ENCODE measurements at places on chromosomes 1 and 21.
A peak's percentile ranks its signal among the peaks of the same experiment; 100 is the strongest.

- DNase-seq: no peak
These were observed 77.1 kb upstream of the IPO9 start for GRCh38 chr1:201751872-201752271.

DNA sequence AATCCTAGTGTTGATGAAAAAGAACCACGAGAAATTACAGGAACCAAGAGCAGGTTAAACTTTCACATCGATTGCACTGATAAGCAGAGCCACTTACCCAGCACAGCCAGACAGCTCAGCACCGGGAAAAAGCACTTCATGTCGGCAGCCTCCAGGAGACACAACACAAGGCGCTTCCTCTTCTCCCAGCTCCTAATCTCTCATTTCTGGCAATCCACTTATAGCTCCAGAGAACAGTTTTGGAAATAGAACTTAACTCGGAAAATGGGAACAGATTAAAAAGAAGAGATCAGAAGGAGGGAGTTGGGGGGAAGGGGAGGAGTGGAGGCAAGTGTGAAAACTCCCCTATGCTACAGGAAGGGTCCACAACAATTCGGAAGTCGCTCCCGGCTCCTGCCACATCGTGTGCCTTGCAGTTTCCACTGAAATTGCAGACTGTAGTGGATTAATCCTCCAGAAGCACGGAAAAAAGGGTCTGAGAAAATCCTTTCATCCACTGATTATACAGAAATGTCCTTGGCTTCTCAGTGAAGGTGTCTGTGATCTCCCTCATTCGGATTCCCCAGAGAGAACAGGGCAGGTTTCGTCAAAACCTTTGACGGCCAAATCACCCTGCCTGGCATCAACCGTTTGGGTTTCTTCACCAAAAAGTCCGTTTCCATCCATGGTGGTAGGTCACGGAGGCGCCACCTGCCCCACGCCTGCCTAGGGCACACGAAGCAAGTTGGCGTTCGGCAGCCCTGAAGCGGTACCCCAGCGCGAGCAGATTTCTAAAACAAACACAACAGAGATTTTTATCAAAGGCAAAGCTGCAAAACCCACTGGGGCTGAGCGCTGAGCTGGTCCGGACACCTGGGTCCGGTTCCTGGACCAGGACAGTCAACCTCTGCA lies 1.1 kb downstream of the IGSF3 start:
- no peak for DNase-seq

DNA sequence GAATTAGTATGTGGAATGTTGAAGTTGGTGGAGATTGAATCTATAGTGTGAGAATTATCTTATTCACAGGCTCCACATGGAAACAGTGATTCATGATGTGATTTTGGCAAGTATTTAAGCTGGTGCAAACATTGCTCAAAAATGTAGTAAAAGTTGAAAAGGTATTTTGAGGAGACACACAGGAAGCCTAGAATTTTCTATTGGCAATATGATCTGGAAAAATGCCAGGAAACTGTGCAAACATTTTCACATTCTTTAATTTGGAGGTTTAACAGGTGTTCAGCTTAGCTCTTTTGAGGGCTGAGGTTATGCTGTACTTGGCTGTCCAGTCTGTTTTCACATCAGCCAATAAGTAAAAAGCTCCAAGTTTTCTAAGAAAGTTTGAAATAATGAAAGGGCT lies 327.3 kb downstream of the RWDD3 start:
- DNase-seq: no peak

DNA sequence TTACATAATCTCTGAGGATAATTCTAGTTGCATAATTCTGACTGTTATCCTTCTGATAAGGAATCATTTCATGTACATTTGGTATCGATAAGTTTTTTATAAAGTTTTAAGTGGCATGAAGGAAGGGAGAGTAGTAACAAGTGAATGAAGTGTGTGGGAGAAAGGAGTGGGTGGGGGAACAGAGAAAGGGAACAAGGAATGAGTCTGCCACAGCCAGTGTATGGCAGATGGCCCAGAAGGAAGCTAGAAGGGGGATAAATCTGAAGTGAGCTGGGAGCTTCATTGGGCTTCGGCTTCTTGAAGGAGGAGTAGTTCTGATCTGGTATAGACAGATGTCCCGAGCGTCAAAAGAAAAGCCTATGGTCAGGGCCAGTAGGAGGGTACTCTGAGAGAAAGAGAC lies 18.6 kb downstream of the ZBTB40 start:
- no peak for DNase-seq

GRCh38 chr1:240092301-240093119 lies 827 bp downstream of the FMN2 start:
- DNase-seq: no peak

GRCh38 chr1:232873412-232873811 lies 68.2 kb downstream of the MAP10 start:
- DNase-seq: no peak

- DNase-seq: no peak
These were observed 245.3 kb upstream of the RUNX1 start for GRCh38 chr21:35294231-35294898.

DNA sequence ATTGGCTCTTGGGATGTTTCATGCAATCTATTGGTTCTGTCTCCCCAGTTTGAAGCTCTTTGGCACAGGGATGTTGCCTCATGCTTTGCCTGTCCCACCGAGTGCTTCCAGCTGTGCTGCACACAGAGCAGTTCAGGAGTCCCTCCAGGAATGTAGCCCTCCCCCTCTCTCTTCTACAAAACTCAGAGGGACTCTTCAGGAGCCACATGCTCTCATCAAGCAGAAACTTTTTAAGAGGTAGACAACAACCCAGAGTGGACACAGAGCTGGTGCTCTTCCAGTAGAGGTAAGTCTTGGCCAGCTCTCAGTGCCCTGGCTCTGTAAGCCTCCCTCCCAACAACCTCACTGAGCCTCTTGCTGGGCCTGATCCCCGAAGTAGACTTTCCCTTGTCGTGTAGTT lies 11.6 kb upstream of the ZNF697 start:
- DNase-seq: no peak

DNA sequence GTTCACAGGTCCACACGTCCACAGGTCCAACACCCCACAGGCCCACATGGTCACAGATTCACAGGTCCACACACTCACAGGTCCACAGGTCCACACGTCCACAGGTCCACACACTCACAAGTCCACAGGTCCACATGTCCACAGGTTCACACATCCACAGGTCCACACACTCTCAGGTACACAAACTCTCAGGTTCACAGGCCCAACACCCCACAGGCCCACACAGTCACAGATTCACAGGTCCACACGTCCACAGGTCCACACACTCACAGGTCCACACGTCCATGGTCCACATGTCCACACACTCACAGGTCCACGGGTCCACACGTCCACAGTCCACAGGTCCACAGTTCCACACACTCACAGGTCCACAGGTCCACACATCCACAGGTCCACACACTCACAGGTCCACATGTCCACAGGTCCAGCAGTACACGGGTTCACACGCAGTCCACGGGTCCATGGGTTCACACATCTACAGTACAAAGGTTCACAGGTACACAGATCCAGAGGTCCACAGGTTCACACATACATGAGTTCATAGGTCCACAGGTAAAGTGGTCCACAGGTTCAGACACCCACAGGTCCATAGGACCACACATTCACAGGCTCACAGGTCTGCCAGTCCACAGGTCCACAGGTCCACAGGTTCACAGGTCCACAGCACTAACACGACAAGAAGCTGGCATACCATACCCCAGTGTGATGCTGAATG lies 39.3 kb upstream of the COL6A2 start:
- DNase-seq: no peak

- no peak for DNase-seq
These were observed 158.8 kb downstream of the KCNT2 start for GRCh38 chr1:196449460-196449859.

DNA sequence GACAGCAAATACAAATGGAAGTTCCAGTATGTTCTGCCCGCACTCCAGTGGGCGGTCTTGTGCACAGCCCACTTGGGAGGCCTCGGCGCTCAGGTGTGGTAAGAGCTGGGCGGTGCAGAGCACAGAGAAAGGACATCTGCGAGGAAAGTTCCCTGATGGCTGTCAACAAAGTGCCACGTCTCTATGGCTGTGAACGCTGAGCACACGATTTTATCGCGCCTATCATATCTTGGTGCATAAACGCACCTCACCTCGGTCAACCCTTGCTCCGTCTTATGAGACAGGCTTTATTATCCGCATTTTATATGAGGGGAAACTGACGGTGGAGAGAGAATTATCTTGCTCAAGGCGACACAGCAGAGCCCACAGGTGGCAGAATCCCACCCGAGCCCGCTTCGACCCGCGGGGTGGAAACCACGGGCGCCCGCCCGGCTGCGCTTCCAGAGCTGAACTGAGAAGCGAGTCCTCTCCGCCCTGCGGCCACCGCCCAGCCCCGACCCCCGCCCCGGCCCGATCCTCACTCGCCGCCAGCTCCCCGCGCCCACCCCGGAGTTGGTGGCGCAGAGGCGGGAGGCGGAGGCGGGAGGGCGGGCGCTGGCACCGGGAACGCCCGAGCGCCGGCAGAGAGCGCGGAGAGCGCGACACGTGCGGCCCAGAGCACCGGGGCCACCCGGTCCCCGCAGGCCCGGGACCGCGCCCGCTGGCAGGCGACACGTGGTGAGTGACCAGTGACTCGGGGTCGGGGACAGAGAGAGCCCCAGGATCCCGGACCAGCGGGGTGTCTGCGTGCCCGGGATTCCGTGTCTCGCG lies at the start of gene IL12RB2:
IL12RB2 (plus strand) TSS at position 623 of the 810 bp plus-strand sequence. CDS start 12,496 bp downstream, outside the sequence.
- DNase-seq: peak; percentile 86

DNA sequence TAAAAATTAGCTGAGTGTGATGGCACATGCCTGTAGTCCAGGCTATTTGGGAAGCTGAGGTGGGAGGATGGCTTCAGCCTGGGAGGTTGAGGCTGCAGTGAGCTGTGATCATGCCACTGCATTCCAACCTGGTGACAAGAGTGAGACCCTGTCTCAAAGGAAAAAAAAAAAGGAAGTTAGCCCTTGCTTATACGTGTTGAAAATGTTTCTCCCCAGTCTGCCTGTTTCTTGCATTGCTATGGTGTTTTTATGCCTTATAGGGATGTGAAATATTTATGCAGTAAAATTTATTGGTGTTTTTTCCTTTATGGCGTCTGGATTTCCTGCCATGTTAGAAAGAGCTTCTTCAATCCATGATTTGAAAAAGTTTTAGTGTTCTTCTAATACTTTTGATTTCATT lies 3.6 kb upstream of the RERE start:
- DNase-seq: no peak

DNA sequence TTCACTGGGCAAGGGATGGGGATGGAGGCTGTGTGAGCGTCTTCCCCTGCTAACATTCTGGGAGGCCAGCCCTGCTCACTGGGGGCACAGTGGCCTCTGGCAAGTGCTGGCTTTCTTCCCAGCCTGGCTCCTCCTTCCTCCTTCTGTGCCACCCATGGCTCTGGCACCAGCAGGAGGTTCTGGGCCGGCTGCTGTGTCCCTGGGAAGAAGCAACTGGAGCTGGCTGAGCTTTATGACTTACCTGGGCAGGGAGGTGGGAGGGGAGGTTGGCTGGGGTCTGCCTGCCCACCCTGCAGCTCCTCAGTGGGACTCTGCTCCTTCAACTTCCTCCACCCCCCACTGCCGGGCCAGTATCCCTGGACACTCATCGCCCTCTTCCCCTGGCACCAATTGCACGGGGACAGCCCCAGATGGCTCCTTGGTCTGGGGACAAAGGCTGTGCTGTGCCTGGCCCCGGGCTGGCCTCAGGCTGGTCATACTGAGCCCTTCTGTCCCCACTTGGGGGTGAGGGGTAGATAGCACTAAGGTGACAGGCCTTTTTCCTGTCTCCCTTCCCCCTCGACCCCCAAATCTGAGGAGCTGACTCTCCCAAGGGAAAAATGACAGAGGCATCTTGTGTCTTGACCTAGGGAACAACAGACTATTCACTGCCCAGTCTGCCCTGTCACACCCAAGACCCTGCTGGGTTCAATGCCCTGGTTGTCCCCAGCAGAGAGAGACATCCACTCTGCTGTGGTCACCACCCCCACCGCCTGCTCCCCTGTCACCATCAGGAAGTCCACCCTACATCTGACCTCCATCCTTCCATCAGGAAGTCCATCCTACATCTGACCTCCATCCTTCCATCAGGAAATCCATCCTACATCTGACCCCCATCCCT lies 14.4 kb downstream of the CDK18 start:
- no peak for DNase-seq

GRCh38 chr1:65964123-65964522 lies 171.4 kb downstream of the PDE4B start:
- no peak for DNase-seq

GRCh38 chr1:169348383-169349036 lies 19.1 kb downstream of the NME7 start:
- peak; percentile 56 for DNase-seq

DNA sequence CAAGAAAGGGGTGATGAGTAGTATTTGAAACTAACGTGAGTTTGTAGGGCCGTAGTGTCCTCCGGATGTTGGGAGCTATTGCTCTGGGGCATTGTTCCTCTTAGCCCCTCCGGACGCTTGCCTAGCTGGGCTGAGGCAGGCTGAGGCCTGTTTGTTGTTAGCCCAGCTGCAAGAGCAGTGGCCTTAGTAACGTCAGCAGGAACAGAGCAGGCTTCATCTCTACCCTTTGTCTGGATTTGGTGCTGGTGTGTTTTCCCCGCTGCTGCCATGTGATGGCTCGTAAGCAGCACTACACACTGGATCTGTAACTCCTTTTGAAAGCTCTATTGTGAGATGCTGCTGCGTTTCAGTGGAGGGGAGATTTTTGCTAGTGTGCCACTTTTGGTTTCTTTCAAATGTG lies 57.6 kb downstream of the DNM3 start:
- no peak for DNase-seq

- DNase-seq: no peak
These were observed 39.0 kb upstream of the DPT start for GRCh38 chr1:168767894-168768584.

DNA sequence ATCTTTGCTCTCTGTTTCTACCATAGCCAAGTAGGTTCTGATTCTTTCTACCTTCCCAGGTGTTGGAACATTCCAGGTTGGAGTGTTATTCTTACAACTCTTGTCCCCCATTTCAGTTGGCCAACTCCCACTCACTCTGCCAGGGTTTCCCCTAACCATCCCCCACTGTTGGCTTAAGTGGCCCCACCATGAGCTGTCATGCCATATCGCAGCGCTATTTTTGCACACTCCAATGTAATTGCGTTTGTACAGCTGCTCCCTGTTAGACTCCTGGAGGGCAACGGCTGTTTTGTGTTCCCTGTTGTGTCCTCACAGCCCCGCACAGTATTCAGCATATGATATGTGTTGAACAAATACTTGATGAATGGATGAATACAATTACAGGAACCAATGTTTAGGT lies 117.7 kb upstream of the ETS2 start:
- DNase-seq: no peak

DNA sequence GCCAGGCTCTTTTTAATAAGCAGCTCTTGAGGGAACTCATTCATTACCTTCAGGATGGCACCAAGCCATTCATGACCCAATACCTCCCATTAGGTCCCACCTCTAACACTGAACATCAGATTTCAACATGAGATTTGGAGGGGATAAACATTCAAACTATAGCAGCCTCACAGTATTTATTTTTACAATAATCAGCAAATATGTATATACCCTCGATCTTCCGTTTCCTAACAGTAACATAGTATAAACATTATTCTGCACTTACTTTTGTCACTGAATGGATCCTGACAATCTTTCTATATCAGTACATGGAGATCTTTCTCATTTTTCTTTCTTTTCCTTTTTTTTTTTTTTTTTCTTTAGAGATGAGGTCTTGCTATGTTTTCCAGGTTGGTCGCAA lies 5.4 kb downstream of the CATSPER4 start:
- DNase-seq: no peak

Measured in activated CD4-positive, alpha-beta T cell treated with anti-CD3 and anti-CD28 coated beads, Interleukin-2, Interleukin-4, amounts not matched to agents 100 ng/mL and 50 ng/mL, durations not matched to agents 16 hours and 8 hours (primary cell).